Stimulated activated CD8-positive, alpha-beta memory T cell treated with anti-CD3 and anti-CD28 coated beads, Interleukin-12 subunit alpha, Interleukin-12 subunit beta, amount 100 ng/mL, for 4 hours (primary cell): ENCODE measurements at places on chromosomes 5 and 9.

DNA sequence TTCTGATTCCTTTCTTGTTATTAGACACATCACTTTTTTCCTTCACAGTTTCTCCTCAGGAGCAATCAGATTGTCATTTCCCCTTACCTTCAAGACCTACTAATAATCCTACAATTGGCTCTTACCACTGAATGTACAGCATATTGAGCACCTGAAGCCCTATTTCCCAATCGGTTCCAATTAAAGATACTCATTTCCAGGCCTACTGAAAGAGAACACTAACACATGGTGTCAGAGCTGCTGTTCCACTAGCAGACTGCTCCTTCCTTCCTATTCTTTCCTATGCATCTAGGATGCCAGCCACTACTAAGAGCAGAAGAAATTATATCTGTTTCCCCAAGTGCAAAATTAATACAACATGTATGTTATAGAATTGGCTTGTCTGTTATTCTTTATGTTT is 34.6 kb downstream of the SKIC3 start:
- DNase-seq: no peak

- DNase-seq: no peak
Measured at GRCh38 chr5:40521108-40521785, 158.5 kb upstream of the PTGER4 start.

DNA sequence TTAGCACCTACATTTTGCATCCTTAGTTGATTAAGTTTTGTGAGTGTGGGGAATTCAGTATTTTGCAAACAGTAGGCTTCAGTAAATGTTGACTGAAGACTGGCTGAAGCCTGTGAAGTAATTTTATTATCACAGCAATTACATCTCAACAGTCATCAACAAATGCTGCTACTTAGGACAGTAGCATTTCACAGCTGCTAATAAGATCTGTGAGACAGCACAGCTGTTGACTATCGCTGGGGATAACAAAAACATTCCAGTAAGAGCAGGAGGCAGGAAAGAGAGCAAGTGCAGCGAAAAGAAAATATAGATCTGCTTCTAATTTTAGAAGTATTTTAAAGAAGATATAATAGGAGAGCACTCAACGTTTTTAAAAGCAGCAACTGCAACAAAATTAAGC is 117.3 kb upstream of the FGF10 start:
- DNase-seq: no peak

DNA sequence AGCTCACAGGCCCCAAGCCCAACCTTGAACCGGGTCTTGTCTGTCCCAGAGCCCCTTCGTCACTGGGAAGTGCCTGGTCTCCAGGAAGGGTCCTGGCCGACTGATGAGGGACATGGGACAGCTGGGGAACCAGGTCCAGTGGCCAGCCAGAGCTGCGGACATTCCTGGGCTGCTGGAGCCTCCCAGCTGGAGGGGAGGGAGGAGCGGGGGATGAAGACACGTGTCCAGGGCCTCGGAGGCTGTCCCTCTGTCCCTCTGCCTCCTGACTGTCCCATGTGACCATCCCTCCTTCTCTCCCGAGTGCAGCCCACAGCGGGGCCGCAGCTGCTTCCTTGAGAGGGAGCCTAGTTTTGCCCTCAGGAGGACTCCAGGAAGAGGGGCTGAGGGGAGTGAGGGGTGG is 41.7 kb upstream of the UBAC1 start:
- no peak for DNase-seq

DNA sequence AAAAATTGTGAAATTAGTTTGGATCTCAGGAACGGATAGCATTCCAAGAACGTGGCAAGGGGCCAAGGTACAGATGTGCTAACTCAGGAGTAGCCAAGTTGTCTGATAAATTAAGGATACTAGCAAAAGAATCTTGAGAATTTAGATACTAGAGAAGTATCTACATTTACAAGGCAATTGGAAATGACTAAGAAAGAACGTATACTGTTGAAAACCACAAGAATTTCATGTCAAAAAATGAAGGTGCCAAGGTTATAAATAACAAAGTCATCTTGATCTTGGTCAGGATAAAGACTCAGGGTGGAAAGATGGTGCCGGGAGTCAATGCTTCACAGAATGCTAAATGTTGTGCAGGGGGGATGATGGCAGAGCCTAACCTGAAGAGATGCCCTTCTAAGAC is 19.2 kb downstream of the CAPSL start:
- DNase-seq: no peak

DNA sequence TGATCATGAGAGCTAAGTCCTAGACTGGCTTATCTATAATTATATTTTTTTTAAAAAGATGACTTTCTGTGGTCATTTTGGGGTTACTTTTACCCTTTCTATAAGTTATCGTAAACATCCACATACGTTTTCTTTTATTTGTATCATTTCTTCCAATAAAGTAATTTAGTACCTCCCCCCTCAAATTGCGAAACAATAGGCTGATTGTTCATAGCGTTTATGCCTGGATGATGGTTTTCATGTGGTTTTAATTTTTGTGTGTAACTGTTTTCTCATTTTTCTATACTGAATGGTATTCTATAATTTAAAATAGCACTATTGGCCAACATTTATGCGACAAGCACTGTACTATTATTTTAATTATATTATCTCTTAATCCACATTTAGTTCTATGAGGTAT is 44.5 kb downstream of the SMC5 start:
- DNase-seq: no peak

GRCh38 chr9:120893611-120894307 is 16.8 kb upstream of the PHF19 start:
- no peak for DNase-seq

DNA sequence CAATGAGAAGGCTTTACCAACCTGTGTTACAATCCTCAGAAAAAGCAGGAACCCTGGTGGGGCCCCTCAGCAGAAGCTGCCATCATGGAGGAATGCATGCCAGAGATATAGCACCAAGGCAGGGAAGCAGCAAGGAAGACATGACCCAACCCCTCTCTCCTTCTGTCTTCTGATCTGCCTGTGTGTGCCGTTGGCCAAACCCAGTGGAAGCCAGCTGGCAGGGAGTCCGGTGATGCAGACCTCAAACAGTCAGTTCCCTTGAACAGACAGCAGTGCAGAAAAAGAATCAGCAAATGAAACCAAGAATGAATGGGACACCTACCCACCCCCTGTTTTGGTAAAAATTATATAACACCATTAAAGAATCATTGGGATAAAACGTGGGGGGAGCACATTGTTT is 234.2 kb downstream of the ZNF608 start:
- no peak for DNase-seq

GRCh38 chr9:83477120-83477519 is 61.1 kb downstream of the FRMD3 start:
- no peak for DNase-seq

DNA sequence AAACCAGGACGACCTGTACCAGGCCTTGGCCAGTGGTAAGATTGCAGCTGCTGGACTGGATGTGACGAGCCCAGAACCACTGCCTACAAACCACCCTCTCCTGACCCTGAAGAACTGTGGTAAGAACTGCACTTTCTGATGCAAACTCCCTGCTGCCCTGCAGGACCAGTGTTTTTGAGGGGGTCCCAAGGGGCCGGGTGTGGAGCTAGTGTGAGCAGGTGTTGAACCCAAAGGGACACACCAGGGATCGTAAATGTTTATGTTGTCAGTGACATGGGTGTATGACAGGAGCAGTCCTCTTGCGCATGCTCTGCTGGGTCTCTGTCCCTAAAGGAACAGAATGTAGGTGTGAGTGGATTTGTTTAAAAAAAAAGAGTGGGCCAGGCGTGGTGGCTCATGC is 9.5 kb downstream of the GRHPR start:
- no peak for DNase-seq

DNA sequence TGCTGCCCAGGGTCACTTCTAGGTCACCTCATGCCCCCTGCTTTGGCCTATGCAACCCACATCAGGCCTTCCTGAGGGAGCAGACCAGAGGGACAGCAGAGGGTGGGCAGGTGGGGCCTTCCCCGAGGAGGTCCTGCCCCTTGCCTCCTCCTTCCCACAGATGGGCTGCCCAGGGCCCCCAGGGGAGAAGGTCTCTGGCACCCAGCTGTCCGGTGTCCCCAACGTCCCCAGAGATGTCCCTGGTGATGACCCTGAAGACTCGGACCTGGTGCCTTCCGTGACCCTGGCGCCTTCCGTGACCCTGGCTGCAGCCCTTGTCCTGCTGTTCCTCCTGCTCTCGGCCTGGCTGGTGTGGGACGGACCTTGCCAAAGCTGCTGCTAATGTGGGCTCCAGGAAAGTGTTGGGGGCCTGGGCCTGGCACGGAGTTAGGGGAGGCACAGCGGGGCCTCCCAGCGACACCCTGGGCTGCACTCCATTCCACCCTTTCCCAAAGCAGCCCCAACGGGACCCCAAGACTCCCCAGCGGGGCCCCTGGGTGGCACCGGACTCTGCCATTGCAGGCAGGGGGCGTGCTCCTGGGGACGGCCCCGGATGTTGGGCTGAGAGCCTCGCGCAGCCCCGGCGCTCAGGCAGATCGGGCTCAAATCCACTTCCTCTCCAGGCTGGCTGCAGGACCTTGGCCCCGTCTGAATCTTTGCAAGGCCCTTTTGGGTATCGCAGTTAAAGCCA is 6.8 kb upstream of the SLC2A6 start:
- no peak for DNase-seq

GRCh38 chr5:177536386-177536785 is 18.0 kb downstream of the FAM193B start:
- no peak for DNase-seq

DNA sequence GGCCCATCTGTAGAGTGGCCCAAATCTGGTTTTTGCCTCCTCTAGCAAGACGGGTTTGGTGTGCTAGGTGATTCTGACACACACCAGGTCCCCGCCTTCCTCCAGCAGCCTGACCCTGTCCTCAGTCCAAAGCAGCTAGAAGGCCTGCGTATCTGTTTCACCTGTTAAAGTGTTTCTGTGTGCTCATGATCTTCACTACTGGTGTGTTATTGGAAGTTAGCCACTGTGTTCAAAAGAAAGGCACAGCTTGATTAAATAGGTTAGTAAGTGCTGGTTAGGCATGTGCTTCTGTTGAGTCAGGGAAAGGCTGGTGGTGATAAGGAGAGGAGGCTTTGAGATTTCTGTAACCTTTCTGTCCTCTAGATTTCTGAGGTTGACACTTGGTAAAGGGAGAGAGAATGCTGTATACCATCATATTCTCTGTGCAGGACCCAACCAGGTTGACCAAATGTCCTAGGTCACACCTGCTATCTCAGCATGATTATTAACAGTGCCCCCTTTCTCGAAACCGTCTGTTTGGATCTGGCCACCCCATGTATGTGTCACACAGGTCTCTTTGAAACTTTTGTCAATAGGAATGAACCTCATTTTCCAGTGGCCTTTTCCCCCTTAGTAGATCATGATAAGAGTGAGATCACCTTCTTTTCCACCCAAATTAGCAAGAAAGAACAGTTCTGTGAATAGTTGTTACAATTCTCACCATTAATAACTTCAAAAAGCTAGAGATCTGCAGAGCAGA is 58.8 kb downstream of the ARHGAP26 start:
- no peak for DNase-seq

DNA sequence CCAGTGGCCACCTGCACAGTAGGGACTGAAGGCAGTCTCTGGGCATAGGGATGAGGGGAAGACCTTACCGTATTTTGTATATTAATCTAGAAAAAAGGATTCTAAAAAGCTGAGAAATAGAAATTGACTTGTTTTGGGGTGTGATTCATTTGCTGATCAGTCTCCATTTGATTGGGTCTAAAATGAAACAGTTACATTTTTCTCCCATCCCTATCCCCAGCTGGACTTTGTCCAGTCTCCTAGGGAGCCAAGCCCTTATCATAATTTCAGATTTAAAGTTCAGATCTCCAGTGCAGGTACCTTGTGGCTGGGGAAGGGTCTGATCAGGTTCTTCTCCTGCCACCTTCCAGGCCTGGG is 240.8 kb downstream of the FANCC start:
- no peak for DNase-seq

- no peak for DNase-seq
Measured at GRCh38 chr9:118721276-118721675, 648.0 kb downstream of the BRINP1 start.

- DNase-seq: no peak
Measured at GRCh38 chr9:91900797-91901177, 49.2 kb downstream of the ROR2 start.

DNA sequence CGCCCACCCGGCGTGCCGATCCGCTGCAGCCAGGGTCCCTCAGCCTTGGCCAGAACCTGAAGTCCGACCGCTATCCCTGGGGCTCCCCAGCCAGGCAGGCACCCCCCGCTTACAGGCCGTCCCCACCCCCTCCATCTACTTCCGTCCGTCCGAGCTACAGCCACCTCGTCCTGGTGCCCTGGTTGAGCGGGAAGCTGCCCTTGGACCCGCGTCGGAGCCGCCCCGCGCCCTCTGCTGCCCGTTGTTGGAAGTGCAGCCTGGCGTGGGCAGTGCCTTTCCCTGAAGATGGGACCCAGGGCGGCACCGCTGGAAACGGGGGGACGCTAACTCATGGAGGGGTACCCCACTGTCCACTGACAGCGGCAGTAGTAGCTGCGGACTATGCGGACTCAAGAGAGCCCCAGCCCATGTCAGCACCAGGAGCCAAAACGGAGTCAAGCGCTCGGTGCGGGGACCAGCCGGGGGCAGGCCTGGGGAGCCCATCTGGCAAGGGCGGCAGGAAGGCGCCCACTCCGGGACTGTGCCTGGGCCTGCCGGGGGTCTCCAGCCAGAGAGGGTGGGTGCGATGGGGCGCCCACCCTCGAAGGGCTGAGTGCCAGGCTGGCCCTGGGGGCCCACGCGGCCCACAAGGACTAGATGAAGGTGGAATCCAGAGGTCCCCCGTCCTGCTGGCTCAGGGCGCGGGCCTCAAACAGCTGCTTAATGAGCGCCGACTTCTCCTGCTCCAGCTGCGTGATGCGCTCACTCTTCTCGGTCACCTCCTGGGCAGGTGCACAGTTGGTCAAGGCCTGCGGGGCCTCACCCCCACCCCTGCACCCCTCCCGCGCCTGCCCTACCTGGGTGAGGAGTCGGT is 6.1 kb downstream of the SAPCD2 start:
- peak; percentile 34 for DNase-seq

GRCh38 chr9:26983340-26983739 is 22.1 kb downstream of the LRRC19 start:
- DNase-seq: no peak

DNA sequence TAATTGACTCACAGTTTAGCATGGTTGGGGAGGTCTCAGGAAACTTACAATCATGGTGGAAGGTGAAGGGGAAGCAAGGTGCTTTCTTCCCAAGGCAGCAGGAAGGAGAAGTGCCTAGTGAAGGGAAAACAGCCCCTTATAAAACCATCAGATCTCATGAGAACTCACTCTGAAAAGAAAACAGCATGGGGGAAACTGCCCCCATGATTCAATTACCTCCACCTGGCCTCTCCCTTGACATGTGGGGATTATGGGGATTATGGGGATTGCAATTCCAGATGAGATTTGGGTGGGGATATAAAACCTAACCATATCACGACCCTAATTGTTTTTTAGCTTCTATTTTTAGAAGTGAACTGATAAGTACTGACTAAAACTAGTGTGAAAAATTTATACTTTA is 1377.5 kb upstream of the DMAC1 start:
- no peak for DNase-seq

GRCh38 chr5:58486290-58486689 is 4.9 kb upstream of the GAPT start:
- DNase-seq: no peak

GRCh38 chr5:14161825-14162556 is 18.8 kb downstream of the TRIO start:
- no peak for DNase-seq
